Spleen (tissue), 13 donors: ENCODE measurements at places on chromosomes 2 and 18.

DNA sequence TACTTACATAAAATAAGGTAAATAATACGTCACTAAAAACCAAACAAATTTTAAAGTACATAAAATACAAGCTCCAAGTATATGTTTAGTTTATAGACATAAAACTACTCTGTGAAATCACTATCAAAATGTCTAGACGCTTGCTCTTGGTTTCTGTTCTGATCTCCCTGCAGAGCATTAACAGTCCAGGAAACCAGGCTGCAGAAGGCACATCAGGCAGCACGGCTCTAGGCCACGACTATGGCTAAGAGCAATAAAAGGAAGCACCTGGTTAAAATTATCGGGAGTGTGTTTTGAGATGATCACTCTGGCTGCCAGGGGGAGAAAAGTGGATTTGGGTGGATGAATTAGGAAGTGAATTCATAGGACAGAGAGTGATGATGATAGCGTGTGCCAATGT is 196.0 kb upstream of the SPHKAP start:
- DNase-seq: no peak

GRCh38 chr18:48869591-48869990 is 81.2 kb downstream of the SMAD7 start:
- peak; percentile 78 for DNase-seq

GRCh38 chr2:11762799-11763461 is 16.5 kb downstream of the LPIN1 start:
- DNase-seq: no peak

- DNase-seq: no peak
These were observed 50.6 kb upstream of the STPG4 start for GRCh38 chr2:47205576-47206141.

- DNase-seq: no peak
These were observed 347.1 kb downstream of the CLIP4 start for GRCh38 chr2:29462293-29462692.

- no peak for DNase-seq
These were observed 92.2 kb downstream of the CAPN13 start for GRCh38 chr2:30714811-30715709.
